Immature natural killer cell (primary cell): ENCODE measurements at places on chromosomes 12 and 14.

GRCh38 chr14:103188810-103189480 is 65.7 kb downstream of the TNFAIP2 start:
- H3K27ac ChIP-seq = no peak overlapping the region
- no peak for DNase-seq
- peaks cover 16% of the 10 kb centered on the region for H3K27me3 ChIP-seq

DNA sequence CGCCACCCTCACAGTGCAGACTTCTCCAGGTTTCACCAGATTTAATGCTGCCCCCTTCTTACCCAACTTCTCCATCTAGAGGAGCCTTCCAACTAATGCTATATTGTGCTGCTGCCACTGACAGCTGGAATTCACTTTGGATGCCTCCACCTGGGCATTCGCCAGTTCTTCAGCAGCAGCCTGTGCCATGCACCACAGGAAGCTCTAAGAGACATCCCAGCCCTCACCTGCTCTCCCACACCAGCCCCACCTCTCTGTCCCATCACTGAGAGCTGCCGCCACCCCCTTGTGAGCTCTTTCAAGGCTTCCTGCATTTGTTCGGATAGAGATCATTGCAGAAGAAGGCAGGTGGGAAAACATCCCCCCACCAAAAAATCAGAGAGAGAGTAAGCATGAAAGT is 4.6 kb upstream of the KRT2 start:
- no peak overlapping the region for H3K27ac ChIP-seq
- H3K4me3 ChIP-seq = no peak overlapping the region
- no peak for DNase-seq

DNA sequence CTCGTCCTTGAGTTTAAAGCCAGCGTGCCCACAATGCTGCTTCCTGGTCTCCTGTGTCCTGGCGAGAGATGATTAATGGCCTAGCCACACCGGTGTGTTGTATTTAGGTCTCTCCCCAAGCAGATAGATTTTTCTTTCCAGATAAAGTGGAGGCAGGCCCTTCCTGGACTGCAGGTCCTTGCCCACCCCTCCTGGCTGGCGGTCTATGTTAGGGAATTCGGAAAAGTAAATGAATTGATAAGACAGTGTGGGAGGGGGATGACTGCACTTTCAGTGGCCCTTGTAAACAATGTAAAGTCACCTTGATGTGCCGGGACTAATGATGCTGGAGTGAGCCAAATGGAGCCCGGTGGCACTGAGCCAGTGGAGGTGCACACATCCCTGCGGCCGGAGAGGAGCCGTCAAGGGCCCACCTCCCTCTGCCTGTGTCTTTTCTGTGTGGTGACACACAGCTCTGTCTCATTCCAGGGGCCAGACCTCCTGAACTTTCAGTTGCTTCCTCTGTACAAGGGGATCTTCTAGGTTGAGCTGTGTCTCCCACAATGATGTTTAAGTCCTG is 70.6 kb upstream of the ESRRB start:
- no peak overlapping the region for H3K4me3 ChIP-seq
- no peaks in the 10 kb centered on the region for H3K4me1 ChIP-seq
- no peak for DNase-seq
- H3K27ac ChIP-seq = no peak overlapping the region
- no peaks in the 10 kb centered on the region for H3K27me3 ChIP-seq
- no peaks in the 10 kb centered on the region for H3K36me3 ChIP-seq

DNA sequence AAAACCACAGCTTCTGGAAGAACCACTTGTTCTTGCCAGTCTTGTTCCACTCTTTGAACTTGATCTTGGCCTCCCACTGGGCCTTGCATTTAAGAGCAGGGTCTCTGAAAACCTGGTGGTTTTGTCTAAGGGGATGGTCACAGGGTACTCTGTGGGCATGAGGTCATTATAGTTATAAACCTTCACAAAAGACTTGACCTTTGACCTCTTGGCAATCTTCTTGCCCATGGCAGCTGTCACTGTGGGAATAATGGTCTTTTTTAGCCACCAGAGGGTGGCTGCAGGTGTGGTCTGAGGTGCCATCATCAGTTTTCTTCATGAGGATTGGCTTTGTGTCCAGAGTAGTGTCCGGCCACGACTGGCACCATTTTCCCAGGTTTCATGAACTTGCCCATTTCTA is 9.1 kb downstream of the ATP6V0A2 start:
- DNase-seq = no peak
- peaks cover 1% of the 10 kb centered on the region for H3K4me1 ChIP-seq
- no peak overlapping the region for H3K4me3 ChIP-seq
- H3K27me3 ChIP-seq = no peaks in the 10 kb centered on the region
- H3K27ac ChIP-seq = no peak overlapping the region

GRCh38 chr14:75138492-75138891 is 11.6 kb upstream of the NEK9 start:
- peak overlapping the region; percentile 66 for H3K4me3 ChIP-seq
- peak; percentile 17 for DNase-seq
- H3K4me1 ChIP-seq = peaks cover 63% of the 10 kb centered on the region
- H3K27me3 ChIP-seq = no peaks in the 10 kb centered on the region
